ENCODE measurements at places on chromosomes 7 and 10.

DNA sequence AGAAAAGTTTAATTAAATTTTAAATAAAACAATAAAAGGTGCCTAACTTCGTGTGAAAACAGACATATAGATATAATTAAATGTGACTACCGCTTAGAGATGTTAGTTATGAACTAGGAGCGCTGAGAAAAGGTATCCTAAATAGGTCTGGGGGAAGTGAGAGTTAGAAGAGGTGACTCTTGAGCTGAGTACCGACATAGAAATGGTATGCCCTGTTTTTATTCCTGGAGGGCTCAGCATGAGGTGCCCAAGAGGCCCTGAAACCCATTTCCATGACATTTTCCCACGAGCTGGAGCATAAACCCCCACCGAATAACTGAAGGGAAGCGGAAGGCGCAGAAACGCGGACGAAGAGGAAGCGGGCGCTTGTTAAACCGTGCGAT, 433 bp upstream of the STARD3NL start:
- DNase-seq: no peak

DNA sequence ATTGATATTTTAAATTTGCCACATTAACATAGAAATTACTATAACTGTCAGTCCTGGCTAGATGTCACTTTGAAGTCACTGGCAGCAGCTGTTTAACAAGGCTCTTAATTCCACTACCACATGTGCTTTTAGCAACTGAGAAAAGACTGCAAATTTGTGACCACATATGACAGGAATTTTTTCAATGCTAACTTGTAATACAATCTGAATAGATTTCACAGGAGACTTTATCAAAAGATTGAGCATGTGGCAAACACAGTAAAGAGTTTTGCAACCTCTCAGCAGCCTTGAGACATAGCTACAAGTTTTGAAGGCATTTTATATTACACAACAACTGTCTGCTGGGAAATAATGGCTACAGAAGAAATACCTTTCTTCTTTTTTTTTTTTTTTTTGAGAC, 73.0 kb downstream of the MICU1 start:
- no peak for DNase-seq

DNA sequence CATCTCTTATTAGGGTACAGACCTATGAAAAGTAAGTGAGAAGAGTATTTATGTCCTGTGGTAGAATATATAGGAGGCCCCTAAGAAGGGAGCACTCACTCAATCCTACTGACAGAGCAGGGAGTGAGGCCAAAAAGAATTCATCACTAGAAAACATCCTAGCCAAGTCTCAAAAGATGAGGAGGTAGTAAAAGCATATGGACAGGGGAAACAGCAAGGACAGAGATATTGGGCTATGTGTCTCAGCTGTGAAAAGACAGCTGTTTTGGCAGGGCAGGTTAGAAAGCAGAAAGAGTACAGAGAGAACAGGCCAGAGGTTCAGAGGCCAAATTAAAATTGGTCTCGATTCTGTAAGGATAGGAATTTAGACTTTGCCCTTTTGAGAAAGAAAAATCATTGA, 548.3 kb upstream of the ANKRD30A start:
- no peak for DNase-seq

DNA sequence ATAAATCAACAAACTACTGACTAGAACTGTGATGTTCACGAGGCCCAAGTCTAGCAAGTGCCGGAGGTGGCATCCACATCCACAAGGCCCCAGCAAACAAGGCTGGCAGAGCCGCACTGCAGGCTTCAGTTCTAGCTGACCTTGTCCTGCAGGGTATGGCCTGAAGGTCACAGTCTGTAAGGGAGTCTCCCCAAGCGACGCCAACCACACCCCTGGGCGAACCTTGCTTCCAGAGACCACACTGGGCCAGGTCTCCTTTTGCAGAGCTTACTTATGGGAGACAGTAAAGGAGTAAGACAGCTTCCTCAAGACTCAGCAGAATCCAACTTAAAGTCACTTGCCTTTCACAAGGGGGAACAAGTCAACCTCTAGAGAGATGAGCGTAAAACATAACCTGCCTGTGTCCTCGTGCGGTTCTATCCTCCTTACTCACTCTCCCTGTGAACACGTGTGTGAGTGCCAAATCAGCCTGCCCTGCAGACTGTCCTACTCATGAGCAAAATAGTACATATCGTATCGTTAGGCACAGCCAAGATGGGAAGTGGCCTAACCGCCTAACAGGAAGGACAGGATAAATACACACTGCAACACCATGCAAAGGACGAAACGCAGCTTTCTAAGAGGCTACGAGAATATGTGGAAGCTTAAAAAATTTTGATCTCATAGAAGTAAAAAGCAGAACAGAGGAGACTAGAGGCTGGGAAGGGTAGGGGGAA, 22.7 kb downstream of the FAM53B start:
- no peak for DNase-seq

DNA sequence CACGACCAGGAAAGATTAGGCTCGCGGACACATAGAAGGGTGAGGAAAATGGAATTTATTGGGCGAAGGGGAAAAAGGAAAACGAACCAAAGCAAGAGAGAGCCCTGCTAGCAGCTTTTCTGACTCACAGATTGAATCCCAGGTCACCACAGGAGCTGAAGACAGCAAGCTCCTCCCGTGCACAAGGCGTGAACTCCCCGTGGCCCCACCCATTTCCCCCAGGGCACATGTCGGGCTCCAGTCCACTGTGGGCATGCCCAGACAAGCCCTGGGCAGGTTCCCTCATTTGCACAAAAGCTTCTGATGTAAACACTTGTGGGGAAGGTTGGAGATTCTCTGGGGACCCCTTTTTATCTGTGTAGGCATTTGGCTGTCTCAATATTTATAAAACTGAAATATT, 582.4 kb downstream of the SUGCT start:
- no peak for DNase-seq

- DNase-seq: peak; percentile 62
Measured at GRCh38 chr10:6300106-6300783, 97.5 kb downstream of the PFKFB3 start.

DNA sequence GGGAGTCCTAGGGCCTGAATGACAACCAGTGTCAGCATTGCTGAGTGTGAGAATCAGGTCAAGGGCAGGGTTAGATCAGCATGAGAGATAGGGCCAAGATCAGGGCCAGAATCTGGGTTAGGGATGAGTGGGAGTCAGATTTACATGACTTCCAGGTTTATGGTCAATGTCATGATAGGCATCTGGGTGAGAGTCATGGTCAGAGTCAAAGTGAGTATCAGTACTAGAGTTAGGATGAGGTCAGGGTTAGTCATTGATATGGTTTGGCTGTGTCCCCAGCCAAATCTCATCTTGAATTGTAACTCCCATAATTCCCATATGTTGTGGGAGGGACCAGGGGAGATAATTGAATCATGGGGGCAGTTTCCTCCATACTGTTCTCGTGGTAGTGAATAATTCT, 12.3 kb downstream of the MRPS24 start:
- DNase-seq: no peak

DNA sequence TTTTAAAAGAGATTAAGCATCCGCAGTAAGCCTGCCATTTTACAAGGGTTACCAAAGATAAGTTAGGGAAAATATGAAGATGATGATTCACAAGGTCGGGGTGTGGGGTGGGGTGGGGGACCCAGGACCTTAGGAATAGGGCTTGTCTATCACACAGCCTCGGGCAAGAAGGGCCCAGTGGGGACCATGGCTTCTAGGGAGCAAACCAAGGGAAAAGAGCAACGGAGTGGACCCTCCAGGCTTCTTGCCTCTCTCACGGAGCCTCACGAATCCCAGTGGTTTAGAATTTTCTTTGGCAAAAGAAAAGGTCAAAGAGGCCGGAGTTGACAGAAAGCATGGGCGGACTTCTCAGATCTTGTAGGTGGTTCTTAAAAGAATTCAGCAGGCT, 1.3 kb downstream of the PRKCQ start:
- no peak for DNase-seq

DNA sequence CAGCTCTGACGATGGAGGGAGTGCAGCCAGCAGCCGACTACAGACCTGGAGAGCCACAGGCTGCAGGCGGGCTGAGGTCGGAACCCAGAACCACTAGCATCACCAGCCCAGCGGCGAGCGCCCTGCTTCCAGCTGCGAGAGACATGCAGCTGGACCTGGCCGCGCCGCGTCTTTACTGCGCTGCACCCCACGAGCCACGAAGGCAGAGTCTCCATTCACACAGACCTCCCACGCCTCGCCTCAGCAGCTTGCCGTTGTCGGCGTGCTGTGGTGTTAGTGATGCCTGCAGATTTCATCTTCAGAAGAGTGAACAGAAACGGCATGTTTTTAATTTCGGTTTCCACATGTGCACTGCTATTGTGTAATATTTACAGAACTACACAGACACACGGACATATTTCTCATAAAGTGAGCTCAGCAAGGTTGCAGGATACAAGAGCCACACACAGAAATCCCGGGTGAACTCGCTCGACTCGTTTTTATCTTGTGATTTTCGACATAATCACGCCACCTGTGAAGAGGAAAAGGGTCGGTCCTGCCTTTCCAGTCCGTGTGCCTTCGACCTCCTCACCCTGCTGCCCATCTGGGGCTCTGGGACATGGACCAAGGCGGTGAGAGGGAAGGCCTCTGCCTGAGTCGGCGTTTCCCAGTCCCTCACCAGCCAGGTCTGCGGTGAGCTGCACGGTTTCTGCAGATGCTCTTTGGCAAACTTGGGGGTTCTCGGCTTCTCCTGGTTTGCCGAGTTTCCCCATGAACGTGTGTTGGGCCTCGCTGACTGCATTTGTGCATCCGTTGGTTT, 252.2 kb downstream of the ELFN1 start:
- no peak for DNase-seq

DNA sequence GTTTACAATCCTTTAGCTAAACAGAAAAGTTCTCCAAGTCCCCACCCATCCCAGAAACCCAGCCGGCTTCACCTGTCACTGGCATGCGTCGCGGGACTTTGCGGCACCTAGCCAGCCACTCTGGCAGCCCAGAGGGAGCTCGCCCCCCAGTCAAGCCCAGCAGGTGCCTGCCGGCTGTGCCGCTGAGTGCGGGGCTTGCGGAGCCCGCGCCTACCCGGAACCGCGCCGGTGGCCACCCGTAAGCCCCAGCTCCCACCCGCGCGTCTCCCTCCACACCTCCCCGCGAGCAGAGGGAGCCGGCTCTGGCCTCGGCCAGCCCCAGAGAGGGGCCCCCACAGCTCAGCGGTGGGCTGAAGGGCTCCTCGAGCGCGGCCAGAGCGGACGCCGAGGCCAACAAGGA, 446.1 kb downstream of the GRM8 start:
- DNase-seq: no peak

DNA sequence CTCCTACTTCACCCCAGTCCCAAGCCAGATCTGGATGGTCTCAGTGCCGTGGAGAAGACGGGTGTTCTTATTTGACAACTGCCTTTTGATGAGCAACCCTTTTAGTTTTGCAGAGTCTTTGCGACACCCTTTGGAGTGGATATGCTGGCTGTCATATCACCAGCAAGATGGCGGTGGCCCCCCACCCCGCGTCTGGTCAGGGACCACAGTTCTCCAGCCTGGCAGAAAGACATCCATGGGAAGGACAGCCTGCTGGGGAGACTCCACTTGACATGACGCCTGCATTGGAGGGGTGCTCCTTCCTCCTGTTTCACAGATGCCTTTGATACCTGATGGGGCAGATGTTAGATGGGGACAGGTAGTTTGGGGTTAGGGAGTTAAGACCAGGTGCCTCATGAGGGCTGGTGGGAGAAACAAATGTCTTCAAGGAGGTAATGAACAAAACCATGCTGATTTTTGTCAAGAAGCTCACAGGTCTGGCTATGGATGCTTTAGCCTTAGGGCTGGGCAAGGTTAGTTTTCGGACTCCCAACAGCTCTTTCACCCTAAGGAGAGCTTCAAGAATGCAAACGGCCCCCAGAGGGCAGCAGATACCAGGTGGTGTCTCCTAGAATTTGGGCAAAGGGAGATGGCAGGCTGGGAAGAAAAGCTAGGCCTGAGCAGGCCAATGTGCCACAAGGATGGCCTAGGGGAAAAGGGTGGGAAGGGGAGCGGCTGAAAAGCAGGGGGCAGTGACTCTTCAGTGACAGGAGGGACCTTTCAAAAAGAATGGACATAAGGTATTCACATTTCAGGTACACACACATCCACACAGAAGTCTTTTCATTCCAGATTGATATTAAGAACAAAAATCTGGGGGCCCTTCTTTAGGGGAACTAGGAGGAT, 95.2 kb downstream of the CLEC2L start:
- DNase-seq: no peak

DNA sequence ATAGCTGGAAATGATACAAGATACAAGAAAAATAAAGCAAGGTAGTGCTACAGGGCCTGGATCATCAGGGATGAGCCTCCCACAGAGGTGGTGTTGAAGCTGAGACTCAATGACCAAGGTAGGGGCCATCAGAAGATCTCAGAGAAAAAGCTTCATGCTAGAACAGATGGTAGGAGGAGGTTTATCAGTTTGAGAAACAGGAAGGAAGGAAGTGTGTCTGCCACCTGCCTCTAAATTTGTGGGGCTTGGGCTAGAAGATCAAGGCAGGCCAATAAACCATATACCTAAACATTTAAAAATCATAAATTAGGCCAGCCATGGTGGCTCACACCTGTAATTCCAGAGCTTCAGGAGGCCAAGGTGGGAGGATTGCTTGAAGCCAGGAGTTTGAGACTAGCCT, 410.8 kb upstream of the PRKCQ start:
- DNase-seq: no peak

DNA sequence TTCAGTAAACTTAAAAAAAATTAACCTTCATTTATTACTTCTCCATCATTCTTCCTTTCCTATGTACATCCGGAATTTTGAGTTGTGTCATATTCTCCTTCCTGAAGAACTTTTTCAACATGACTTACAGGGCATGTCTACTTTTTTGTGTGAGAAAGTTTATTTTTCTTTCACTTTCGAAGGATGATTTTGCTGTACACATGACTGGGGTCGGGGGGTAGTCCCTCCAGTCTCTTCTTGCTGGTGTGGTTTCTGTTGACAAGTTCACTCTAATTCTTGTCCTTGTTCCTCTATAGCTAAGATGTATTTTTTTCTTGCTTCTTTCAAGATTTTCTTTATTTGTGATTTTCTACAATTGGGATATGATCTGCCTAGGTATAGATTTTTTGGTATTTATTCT, 55.8 kb downstream of the INPP5A start:
- no peak for DNase-seq

DNA sequence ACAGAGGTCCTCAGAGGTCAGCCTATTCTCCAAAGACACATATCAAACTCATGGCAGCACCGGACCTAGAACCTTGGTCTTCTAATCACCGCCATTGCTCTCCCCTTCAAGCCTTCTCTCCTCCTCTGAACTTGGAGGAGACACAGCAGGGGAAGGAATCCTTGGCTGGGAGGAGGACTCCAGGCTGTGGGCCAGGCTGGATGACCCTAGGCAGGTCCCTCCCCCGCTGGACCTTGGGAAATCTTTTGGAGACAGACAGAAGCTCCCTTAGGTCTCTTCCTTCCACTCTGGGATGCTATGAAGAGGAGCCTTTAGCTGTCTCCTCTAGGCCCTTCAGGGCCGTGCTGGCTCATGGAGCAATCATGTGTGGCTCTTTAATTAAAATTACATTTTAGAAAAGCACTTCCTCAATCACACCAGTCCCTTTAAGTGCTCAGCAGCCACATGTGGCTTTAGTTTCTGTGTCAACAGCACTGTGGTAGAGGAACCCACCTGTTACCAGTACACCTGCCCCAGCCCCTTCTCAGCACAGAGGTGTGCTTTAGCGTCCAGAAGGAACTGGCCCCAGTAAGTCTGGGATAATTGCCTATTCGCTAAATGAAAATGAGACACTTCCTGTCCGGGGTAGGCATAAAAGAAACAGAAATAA, 238.2 kb downstream of the CELF2 start:
- DNase-seq: no peak

- DNase-seq: no peak
Measured at GRCh38 chr7:4436936-4437335, 245.2 kb upstream of the FOXK1 start.
